ENCODE measurements at places on chromosomes 6 and 20. TPM values are rescaled to one million over a fixed set of nuclear protein-coding genes. Genes with fewer than 3 reads are reported as not detected.
A peak's percentile ranks its signal among the peaks of the same experiment; 100 is the strongest.

DNA sequence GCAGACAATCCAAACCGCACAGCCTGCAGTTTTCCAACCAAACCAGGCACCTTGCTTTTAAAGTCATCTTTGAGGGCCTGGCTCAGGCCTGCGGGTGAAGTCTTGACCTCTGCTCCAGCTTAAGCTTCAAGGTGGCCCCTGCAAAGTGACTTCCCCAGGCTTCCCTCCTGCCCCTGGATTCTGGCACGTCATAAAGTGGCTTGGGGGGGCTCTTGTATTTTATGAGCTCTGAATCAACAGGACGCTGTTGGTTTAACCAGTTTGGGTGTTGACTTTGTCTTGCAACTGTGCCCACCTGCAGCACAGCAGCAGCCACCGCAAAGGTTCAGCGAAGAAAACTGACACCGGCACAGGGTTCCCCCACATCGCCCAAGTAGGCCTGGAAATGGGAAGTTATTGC, 81.2 kb downstream of the NFATC2 start:
- DNase-seq: no peak

DNA sequence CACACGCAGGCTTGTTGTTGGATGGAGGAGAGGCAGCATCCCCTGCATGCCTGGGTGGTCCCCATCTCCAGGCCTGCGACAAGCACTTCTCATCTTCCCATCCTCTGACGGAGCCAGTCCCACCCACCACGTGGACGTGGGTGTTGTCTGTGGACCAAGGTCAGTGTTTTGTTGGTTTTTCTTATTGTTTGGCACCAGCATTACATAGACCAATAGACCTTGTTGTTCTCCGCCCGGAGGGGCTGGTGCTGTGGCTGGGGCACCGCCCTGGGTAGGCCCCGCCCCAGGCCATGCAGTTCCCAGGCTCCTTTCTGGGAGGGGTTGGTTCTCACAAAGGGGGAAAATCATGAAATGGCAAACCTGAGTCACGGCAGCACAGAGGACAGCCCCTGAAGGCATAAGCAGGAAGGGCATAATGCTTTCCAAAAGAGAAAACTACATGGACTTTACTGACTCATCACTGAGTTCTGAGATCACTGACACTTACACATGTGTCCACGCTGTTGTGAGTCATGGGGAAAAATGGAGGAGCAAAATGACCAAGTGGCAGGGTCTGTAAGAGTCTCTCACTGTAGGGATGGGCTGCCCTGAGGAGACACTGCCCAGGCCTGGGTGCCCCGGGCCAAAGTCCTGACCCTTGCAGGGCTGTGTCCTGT, 90.8 kb downstream of the THBS2 start:
- no peak for DNase-seq

DNA sequence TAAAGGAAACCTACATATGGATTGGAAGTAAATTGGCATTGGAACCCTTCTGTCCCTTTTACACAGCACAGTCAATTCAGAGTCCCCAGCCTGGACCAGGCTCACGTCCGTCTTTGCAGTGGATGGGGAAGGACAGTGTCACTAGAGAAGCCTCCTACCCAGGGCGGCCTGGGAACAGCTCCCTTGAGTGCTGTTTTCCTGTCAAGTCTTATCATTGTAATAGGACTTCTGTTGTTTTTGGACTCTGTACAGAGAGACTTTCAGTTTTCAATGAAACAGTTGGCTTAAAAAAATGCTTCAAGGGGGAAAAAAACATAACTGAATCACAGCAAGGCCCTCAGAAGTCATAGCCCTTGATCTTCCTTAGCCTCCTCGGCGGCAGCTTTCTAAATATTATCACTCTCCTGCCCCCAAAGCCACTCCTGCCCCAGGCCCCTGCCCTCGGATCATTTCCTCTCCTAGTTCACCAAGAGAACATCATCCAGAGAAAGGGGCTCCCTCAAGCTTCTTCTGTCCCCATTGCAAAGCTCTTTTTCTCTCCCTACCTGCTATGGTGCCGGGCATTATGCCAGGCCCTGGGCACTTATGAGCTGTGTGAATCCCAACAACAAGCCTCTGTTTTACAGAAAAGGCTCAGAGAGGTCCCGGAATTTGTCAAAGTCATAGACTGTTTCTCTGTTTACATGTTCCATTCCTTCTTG, 37.8 kb upstream of the CNKSR3 start:
- no peak for DNase-seq

- DNase-seq: no peak
Measured at GRCh38 chr20:10329387-10330005, 104.5 kb downstream of the MKKS start.

GRCh38 chr6:129575378-129576118, 134.4 kb downstream of the ARHGAP18 start:
- no peak for DNase-seq

GRCh38 chr6:136811272-136811671, 11.1 kb upstream of the PEX7 start:
- DNase-seq: no peak

- DNase-seq: no peak
Measured at GRCh38 chr20:2604506-2604835, 48.0 kb upstream of the NOP56 start.

GRCh38 chr6:7685276-7685675, 40.6 kb upstream of the BMP6 start:
- no peak for DNase-seq

DNA sequence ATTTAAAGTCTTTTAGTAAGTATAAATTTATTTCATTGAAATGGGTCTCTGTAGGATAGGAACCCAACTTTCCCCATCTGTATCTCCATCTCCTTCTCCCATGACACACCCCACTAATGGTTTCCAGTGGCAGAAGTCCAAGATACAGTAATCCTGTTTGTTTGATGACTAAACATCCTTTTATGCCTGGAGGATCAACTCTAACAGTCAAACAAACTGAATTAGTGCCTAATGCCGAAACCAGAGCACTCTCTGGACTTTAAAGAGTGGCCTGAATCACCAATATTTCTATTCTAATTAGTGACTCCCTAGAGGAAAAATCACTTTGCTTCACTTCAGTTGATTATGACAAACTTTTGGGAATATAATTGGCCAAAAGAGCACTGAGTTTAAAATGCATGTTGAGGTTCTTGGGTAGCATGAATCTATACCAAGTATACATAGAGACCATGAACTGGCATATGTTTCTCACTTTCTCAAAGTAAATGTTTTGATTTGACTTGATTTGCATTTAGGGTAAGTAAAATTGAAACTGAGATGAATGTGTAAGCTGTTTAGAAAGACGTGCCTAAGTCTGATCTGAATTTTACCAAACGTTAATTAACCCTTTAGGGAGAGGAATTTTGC, 776.4 kb upstream of the NRSN1 start:
- DNase-seq: no peak

- no peak for DNase-seq
Measured at GRCh38 chr6:217048-217659, 75.1 kb upstream of the DUSP22 start.

- DNase-seq: no peak
Measured at GRCh38 chr20:53284256-53284655, 309.4 kb downstream of the ZNF217 start.

DNA sequence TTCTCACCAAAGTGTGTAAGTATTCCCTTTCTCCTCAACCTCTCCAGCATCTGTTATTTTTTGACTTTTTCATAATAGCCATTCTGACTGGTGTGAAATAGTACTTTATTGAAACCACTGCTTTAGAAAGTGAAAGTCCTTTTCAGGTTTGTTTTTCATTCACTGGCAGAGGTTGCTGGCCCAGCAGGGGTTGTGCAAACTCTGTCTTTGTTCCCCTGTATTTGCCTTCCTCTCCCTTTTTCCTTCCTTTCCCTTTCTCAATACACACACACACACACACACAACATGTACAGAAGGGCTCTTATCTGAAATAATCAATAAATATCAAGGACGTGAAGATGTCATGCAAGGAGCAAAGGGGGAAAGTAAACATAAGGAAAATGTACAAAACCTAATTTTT, 99.8 kb downstream of the LY86 start:
- DNase-seq: no peak

- DNase-seq: no peak
Measured at GRCh38 chr20:53037621-53038020, 65.5 kb downstream of the TSHZ2 start.

DNA sequence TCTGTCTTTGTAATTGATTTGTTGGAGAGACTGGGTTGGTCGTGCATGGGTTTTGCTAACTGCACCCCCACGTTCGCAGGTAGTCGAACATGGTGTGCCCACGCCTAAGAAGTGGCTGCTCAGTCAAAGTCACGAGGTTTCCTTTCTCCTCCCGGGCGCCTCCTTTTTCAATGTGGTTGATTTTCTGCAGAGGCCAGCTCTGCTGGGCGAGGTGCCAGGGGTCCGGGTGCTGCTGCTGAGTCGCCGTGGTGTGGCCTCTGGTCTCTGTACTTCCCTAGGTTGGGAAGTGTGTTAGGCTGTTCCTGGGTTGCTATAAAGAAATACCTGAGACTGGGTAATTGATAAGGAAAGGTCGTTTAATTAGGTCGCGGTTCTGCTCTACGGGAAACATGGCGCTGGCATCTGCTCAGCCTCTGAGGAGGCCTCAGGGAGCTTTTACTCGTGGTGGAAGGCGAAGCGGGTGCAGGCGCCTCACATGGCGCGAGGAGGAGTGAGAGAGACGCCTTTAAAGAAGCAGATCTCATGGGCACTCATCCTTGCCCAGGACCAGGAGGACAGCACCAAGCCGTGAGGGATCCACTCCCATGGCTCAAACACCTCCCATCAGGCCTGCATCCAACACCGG, 14.1 kb downstream of the OSBPL2 start:
- no peak for DNase-seq

DNA sequence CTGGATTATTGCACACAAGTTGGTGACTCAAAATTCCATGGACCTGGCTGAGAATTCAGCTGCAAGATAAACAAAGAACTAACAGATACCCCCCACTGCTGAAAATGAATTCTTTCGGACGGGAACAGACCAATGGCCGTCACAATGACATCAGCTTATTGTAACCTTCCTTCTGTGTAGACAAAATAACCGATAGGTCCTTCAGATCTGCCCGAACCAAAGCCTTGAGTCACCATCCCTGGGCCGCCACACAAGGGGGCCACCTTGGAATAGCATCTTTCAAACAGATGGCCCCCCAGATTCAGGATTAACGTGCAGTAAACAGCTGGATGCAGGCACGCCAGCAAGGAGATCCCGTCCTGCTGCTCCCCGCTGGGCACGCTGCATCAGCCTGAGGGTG, 214.0 kb upstream of the EXOC2 start:
- DNase-seq: no peak

DNA sequence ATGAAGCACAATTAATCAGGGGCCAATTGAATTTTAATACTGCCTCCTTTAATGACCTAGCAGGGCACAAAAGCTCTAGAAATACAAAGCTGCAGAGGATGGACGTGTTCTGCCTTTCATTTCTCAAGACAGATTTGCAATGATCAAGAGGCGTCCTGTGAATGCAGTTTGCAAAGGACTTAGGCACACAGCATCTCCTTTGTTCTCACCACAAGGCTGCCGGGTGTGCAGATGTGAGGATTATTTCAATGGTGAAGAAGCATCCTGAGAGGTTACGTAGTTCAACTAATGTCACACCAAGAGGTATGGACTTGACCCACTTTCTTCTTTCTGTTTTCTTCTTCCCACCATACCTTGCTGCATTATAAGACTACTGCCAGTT, 42.9 kb upstream of the SPTLC3 start:
- no peak for DNase-seq

GRCh38 chr6:156396791-156397418, 380.3 kb upstream of the ARID1B start:
- no peak for DNase-seq

- DNase-seq: no peak
Measured at GRCh38 chr6:8904754-8905153, 469.4 kb upstream of the SLC35B3 start.

- DNase-seq: peak; percentile 16
Measured at GRCh38 chr20:31516651-31517050, 2.4 kb downstream of the HM13 start.

- DNase-seq: no peak
Measured at GRCh38 chr20:50278684-50279531, 88.3 kb downstream of the CEBPB start.

GRCh38 chr6:139540276-139540675, 165.8 kb upstream of the CITED2 start:
- peak; percentile 56 for DNase-seq

DNA sequence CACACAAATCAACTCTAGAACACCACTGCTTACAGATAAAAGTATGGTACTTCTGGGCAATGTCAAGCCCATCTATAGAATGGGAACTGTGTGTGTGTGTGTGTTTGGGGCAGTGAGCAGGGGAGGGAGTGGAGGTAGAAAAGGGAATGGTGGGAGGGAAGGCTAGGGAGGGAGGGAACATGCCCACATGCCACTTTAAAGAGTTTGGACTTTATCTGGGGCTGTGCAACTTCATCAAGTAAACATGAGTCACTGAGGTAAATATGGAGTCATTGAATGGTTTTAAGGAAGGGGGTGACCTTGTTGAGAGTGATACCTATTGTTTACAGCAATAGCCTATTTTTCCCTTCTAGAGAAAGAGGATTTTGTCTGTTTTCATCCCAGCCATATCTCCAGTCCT, 22.5 kb upstream of the RNGTT start:
- no peak for DNase-seq

GRCh38 chr6:99612551-99613408, 6.1 kb downstream of the PRDM13 start:
- no peak for DNase-seq

- no peak for DNase-seq
Measured at GRCh38 chr6:113556775-113557174, 300.4 kb upstream of the MARCKS start.

DNA sequence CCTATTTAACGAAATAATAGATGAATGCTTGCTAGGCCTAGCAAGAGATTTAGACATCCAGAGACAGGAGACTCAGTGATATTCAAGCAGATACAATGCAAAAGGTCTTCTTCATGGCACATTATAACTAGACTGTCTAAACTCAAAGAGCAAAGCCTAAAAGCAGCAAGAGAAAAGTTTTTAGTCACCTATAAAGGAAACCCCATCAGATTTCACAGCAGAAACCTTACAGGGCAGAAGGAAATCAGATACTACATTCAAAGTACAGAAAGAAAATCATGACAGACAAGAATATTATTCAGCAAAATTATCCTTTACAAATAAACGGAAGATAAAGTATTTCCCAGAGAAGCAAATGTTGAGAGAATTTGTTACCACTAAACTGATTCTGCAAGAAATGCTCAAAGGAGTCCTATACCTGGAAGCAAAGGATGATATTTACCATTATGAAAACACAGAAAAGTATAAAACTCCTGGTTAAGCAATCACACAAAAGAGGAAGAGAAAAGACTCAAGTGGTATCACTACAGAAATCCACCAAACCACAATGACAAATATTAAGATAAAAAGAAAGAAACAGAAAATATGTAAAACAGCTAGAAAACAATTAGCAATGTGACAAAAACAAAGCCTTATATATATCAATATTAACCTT, 333.7 kb downstream of the MEI4 start:
- DNase-seq: no peak

EYS gene
- total RNA-seq: not detected

PSORS1C2 gene
- total RNA-seq: not detected

RIPPLY2 gene
- total RNA-seq: not detected

CDH26 gene
- total RNA-seq: 0.56 TPM

ELOVL4 gene
- 2.1 TPM for total RNA-seq

PLCG1 gene
- total RNA-seq: 205 TPM

EFCAB8 gene
- total RNA-seq: 0.39 TPM

PLN gene
- total RNA-seq: not detected

TSBP1 gene
- total RNA-seq: not detected

HLA-DOB gene
- 4.2 TPM for total RNA-seq

Data from activated T-helper 1 cell treated with anti-CD3 and anti-CD28 coated beads, Interleukin-12 subunit alpha, Interleukin-12 subunit beta, Interleukin-2, Interleukin-4 antibody, amounts not matched to agents 30 ng/mL and 10 ng/mL and 1 ng/mL, durations not matched to agents 14 hours and 24 hours and 36 hours (primary cell).